ENCODE measurements at places on chromosomes 1 and 21.

DNA sequence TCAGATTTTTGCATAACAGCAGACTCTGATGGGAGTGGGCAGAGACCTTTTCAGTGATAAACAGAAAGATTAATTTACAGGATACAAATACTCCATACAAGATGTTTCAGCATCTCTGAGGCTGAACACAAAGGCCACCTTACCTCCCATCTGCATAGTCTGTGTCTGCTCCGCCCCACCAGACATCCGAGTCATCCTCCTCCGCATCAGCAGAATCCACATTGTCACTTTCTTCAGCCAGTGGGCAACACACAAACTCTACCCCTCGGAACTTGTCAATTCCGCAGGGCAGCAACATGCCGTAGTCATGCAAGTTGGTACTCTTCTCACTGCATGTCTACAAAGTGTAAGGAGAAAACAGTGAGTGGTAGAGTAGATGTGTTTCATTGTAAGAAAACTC, 119.7 kb downstream of the APP start:
- DNase-seq = no peak

DNA sequence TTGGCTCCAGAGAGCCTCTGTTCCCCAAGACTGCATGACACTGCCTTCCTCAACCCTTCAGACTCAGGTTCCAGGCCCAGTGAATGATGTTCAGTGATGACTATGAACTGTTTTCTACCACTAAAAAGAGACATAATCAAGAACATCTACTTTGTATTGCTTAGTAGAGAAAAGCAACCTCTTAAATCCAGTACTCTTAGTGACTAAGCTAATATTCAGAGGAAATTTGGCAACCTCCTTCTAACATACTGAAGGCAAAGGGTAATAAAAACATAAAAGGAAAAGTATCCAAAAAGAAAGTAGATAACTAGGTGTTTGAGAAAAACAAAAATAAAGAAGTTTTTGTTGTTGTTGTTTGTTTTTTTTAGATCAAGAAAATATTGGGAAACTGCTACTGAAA, 153.3 kb upstream of the RUNX1 start:
- no peak for DNase-seq

GRCh38 chr1:71667216-71667615, 586.4 kb upstream of the ZRANB2 start:
- DNase-seq = peak; percentile 87

DNA sequence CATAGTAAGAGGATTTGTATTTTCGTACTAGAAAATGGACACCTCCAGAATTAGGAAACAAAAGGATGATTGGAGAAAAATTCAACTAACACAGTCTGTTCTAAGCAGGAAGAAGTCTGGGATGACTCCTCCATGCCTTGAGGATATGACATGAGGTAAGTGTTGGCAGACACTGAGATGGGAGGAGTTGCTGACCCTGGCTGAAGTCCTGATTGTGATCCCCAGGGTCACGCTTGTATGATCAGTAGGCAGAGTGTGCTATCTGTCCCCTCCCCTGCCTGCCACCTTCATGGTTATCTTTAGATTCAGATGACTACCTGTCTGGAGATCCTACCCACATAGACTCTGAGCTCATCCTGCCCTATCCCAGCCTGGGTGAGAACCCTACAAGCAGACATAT, 249.1 kb downstream of the C1orf94 start:
- no peak for DNase-seq
